ENCODE measurements at places on chromosomes 7 and 10.
A peak's percentile ranks its signal among the peaks of the same experiment; 100 is the strongest.

DNA sequence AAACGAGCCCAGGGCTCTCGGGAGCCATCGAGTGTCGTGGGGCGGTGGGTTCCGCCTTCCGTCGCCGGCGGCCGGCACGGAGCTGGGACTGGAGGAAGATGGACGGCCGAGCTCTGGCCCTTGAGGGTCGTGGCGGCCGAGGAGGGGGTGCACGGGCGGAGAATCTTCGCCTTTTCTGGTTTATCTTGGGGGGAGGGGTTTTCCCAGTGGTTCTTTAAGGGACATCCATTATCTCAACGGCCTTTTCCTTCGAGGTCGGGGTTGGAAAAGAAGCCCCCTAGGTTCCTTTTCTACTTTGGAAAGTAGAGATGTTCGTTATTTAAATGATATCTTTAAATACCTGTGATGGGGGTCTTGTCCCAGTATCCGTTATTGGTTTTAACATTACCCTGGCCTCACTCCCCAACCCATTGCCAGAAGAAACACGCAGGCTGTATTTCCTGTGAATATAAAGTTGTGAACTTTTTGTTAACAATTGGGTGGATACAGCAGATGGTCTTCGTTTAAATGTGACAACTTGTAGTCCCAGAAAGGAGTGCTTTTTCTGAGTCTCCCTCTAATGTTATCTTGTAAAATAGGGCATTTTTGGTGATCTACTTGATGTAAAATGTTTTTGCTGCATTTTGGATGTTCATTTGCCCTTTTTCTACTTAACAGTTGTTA is 765 bp downstream of the CCAR1 start:
- peak; percentile 48 for DNase-seq
- no peaks in the 10 kb centered on the region for H3K4me1 ChIP-seq
- H3K36me3 ChIP-seq: peaks cover 2% of the 10 kb centered on the region
- no peaks in the 10 kb centered on the region for H3K27me3 ChIP-seq
- H3K4me3 ChIP-seq: peak overlapping the region; percentile 90

GRCh38 chr7:53609185-53609584 is 573.8 kb downstream of the POM121L12 start:
- no peak overlapping the region for H3K4me3 ChIP-seq
- no peaks in the 10 kb centered on the region for H3K27me3 ChIP-seq
- H3K4me1 ChIP-seq: no peaks in the 10 kb centered on the region
- DNase-seq: no peak
- H3K36me3 ChIP-seq: no peaks in the 10 kb centered on the region
- no peak overlapping the region for H3K27ac ChIP-seq

DNA sequence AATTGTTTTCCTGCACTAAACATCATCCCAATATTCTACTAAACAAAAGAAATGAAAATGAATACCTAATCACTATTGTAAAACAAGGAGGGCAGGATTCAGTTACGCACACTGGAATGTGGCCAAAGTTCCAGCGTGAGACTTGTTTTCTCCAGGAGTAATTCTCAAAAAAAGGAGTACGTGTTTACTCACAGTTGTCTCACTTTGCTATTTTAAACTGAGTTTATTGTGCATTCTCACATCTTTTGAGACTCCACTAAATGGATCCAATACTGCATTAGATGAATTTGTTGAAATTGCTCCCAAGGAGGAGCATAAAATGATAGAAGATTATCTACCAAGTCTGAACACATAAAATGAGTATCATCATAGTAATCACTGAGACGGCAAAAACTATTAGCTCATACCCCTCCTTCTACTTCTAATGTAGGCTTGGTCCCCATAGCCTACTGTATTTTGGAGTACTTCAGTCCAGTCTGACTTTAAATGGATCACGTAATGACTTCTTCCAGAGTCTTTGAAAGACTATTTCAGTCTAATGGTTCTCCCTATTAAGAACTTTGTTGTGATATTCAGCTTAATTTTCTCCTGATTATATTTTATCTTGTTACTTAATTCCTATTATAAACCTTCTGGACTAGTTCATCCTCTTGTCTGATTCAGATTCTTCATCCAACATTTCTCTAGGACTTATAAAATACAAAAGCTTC is 3.8 kb downstream of the GRM3 start:
- no peak overlapping the region for H3K27ac ChIP-seq
- no peaks in the 10 kb centered on the region for H3K36me3 ChIP-seq
- no peaks in the 10 kb centered on the region for H3K27me3 ChIP-seq
- H3K4me3 ChIP-seq: no peak overlapping the region

DNA sequence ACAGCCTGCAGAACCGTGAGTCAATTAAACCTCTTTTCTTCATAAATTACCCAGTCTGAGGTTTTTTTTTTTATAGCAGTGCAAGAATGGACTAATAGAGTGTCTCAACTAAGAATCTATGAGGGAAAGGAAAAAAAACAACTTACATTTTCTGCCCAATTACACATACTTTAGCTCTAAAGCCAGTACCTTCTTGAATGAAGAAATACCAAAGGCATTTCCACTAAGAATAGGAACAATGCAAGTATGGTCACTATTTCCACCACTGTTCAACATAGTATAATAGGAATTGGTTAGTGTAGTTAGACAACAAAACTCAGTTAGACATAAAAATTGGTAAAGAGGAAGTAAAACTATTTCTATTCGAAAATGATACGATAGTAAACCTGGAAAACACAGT is 37.6 kb downstream of the MICU1 start:
- no peaks in the 10 kb centered on the region for H3K4me1 ChIP-seq
- H3K27me3 ChIP-seq: no peaks in the 10 kb centered on the region
- no peak overlapping the region for H3K27ac ChIP-seq
- no peak for DNase-seq
- H3K4me3 ChIP-seq: no peak overlapping the region
- no peaks in the 10 kb centered on the region for H3K36me3 ChIP-seq

DNA sequence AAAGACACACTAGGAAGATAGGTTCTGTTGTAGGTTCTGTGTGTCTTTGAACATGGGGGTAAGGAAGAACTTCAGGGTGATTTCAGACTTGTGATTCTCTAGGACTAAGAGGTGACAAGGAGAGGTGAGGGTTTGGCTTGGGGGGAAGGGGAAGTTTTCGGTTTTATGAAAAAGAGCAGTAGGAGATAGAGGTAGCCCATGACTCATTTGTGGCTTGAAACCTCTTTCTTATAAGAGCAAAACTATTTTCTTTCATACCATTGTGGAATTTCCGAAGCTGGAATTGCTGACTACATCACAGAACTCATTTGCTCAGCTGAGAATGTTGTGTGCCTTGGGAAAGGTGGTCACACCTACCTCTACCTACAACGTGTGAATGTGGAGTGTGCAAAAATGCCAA is 39.6 kb upstream of the IKZF1 start:
- no peaks in the 10 kb centered on the region for H3K4me1 ChIP-seq
- H3K27ac ChIP-seq: no peak overlapping the region
- DNase-seq: peak; percentile 5
- H3K27me3 ChIP-seq: no peaks in the 10 kb centered on the region
- no peaks in the 10 kb centered on the region for H3K36me3 ChIP-seq
- H3K4me3 ChIP-seq: no peak overlapping the region

DNA sequence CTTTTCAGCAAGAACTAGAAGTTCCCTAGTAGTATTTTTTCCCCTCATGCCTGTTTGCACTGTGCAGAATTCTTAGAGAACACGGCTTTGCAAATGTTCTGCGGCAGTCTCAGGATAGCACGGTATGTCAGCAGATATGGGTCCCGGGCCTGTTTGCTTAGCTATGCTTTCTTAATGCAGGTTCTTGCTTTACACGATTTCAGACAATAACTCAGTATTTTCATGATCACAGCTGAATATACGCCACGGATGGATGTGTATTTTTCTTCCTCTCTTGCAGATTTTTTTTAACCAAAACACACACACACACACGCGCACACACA is 137.3 kb downstream of the HECW1 start:
- DNase-seq: no peak
- H3K27me3 ChIP-seq: no peaks in the 10 kb centered on the region
- peaks cover 2% of the 10 kb centered on the region for H3K4me1 ChIP-seq

- no peak for DNase-seq
- H3K4me1 ChIP-seq: no peaks in the 10 kb centered on the region
- H3K36me3 ChIP-seq: no peaks in the 10 kb centered on the region
- H3K27me3 ChIP-seq: no peaks in the 10 kb centered on the region
- no peak overlapping the region for H3K4me3 ChIP-seq
These were observed 184.2 kb upstream of the TMEM196 start for GRCh38 chr7:19957664-19958063.

DNA sequence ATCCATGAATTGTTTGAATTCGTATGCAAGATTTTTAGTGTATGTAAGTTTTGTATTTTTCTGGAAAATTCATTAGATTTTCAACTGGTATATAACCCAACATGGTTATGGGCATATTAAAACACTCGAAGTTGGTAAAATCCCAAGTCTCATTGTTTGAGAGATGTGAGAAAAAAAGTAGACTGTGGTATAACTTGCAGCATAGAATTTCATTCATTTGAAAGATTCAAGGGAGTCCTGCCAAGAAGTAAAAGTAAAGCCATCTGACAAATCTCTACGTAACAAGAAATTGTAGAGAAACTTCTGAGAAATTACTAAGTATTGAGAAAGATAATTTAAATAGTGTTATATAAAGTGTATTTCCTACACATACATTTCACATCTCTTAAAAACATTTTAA is 40.2 kb downstream of the SEMA3E start:
- H3K27me3 ChIP-seq: no peaks in the 10 kb centered on the region
- H3K4me1 ChIP-seq: no peaks in the 10 kb centered on the region
- no peaks in the 10 kb centered on the region for H3K36me3 ChIP-seq
- H3K27ac ChIP-seq: no peak overlapping the region

GRCh38 chr10:129601737-129602136 is 134.7 kb downstream of the MGMT start:
- no peak for DNase-seq
- H3K27ac ChIP-seq: no peak overlapping the region
- H3K4me1 ChIP-seq: peaks cover 6% of the 10 kb centered on the region
- no peaks in the 10 kb centered on the region for H3K27me3 ChIP-seq
- H3K4me3 ChIP-seq: no peak overlapping the region
